ENCODE measurements at places on chromosomes 12 and 14.

GRCh38 chr12:47614521-47614920 lies 91.3 kb downstream of the RPAP3 start:
- no peak for DNase-seq

GRCh38 chr14:44609201-44609600 lies 102.1 kb upstream of the FSCB start:
- DNase-seq: no peak

DNA sequence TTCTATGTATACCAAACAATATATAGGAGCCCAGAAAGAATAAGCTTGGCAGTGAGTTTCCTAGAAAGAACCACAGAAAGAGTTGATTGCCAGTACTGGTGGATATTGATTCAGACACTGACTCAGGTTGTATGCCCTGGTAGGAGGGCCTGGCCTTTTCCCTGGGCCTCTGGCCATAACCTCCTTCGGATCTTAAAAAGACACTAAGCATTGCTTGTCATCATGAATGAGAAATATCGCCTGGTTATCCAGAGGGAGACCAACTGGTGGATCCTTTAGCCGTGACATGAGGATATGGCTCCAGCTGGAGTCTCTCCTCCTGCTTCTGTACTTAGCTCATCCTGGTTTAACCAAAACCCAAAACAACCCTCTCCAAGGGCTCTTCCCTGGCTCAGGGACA lies 231.5 kb downstream of the MSRB3 start:
- no peak for DNase-seq

GRCh38 chr14:77219591-77219990 lies 38.0 kb downstream of the TMEM63C start:
- no peak for DNase-seq

- DNase-seq: no peak
Measured at GRCh38 chr12:122111089-122111641, 32.6 kb downstream of the MLXIP start.
